ENCODE measurements at places on chromosomes 3 and 15.
A peak's percentile ranks its signal among the peaks of the same experiment; 100 is the strongest.

GRCh38 chr15:80176443-80176842 is 23.6 kb downstream of the FAH start:
- DNase-seq, result no peak

GRCh38 chr15:95044745-95045417 is 813.5 kb downstream of the MCTP2 start:
- DNase-seq, result no peak

DNA sequence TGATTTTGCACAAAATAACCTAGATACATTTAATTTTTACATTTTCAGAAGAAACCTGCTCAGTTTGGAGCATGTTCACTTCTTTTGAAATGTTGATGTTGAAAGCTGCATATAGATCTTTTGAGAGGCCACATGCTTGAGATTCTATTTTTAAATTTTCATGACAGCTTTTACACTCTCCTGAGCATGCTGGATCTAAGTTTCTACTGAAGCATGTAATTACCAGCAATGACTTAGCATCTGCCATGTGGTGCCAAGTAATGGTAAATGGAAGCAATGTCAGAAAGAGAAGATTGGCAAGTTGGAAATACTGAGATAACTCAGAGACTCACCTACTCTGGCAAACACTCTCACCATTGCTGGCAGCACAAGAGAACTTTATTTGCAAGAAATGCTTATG is 310.6 kb downstream of the NSUN3 start:
- no peak for DNase-seq

- no peak for DNase-seq
Observed at GRCh38 chr3:95901948-95902347, 912.4 kb upstream of the EPHA6 start.

- DNase-seq, result no peak
Observed at GRCh38 chr3:170848292-170848917, 21.6 kb downstream of the RPL22L1 start.

DNA sequence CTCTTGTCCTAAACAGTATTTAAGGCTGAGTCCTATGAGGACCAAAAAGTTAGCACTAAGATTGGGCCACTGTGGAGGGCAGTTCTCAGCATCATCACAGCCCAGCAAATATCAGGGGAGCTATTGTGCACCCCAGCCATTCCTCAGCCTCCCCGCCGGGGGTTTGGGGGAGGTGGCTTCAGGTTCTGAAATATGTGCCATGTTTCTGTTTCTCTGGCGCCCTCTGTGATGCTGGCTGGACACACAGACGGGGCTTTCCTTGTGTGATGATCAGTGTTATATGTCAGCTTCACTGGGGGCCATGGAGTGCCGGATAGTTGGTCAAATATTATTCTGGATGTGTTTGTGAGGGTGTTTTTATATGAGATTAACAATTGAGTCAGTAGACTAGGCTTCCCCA is 106.8 kb downstream of the GABRG3 start:
- no peak for DNase-seq

DNA sequence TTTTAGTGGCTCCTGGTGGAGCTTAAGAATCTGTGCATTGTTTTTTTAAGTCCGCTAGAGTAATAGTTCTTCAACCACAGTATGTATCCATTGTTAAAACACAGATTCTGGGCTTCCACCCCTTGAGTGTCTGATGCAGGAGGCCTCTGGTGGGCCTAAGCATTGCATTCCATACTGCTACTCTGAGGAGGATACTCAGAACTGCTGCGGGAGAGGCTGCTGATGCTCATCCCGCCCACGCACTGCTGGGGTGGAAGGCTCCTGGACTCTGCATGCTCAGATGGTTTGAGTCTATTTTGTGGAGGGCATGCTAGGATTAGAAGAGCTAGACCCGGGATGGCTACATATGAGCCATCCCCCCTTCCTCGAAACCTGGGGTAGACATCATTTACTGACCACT is 74.4 kb downstream of the THSD4 start:
- no peak for DNase-seq

- no peak for DNase-seq
Observed at GRCh38 chr3:172080503-172080902, 41.1 kb downstream of the FNDC3B start.

- DNase-seq, result no peak
Observed at GRCh38 chr3:99708207-99708745, 69.9 kb downstream of the COL8A1 start.

GRCh38 chr15:58777107-58777506 is 6.0 kb downstream of the MINDY2 start:
- DNase-seq, result no peak

DNA sequence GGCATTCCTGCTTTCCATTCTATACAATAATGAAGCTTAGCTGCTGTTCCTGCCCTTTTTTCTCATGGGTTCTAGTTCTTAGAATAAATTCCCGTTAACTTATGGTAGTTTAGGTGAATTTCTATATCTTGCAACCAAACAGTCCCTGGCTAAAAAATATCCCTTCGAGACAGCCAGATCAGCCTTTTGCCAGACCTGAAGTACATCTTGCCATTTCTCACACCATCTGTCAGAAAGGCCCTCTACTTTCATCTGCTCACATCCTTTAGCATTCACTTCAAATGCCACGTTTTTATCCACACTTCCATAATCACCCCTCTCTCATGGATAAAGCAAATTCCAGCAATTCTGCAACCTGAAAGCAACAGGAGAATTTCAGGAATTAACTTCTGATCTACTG is 145.4 kb downstream of the GAP43 start:
- no peak for DNase-seq

GRCh38 chr15:80418892-80419537 is 14.8 kb downstream of the ARNT2 start:
- peak; percentile 45 for DNase-seq

DNA sequence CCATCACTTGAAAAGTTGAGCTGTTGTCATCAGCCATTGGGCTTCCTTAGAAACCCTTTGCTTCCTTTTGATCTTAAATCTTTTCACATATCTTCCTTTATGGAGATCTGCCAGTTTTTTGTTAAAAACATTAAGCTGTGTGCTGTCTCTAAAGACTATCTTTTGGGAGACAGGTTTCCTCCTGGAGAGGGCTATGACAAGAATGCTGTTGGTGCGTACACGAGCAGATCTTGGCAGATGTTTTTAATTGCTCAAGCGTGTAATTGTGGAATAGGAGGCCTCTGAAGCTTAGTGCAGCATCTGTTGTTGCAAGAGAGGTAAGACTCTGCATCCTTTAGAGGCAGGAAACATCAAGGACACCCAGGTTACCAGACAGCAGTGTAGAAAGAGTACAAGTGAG is 56.8 kb downstream of the PHLDB2 start:
- no peak for DNase-seq

GRCh38 chr3:174068035-174068434 is 670.5 kb downstream of the NLGN1 start:
- no peak for DNase-seq

DNA sequence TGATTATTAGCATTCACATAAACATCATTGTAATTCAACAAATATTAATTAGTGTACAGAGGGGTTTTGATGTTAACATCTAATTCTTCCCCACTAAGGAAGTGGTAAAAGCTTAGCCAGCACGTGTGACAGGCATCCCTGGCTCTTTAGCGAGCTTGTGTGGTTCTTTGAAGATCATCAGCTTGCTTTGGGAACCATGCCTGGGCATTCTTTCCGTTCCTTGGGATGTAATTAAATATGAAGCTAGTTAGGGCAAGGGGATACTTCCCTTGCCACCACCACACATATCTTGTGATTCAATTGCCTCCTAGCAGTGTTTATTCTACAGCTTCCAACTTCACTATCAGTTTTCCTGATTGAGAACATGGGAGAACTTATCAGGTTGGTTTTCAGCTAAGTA is 246.5 kb downstream of the MYRIP start:
- DNase-seq, result no peak

DNA sequence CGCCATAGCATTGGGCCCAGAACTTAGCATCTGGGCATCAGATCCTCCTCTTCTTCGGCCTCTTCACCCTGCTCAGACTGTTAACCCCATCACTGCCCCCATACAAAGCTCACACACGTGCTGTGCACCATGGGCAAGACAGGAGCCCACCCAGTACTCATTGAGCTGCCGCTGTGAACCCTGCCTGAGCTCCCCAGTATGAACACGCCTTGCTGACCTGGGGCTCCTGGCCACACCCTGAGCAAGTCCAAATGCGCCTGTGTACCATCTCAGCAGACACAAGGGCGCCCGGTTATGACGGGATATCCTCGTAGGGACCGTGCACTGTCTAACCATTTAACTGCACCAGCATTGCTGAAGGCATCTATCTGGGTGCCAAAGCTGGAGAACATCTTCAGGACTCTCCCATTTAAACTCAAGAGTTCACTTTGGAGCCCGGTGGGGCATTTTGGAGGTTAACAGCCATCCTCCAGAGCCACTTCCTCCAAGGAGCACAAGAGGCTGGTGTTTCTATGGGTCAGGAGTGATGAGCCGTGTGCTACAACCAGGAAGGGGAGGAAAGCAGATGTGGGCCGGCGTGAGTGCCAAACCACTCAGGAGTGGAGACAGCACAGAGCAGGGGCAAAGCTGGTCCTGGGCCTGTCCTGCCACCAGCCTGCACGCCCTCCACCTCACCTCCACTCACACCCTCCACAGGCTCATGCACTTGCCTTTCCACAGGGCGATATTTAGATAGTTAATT is 12.1 kb downstream of the PRR23E start:
- no peak for DNase-seq

GRCh38 chr15:41233367-41233771 is 2.3 kb downstream of the CHP1 start:
- no peak for DNase-seq

DNA sequence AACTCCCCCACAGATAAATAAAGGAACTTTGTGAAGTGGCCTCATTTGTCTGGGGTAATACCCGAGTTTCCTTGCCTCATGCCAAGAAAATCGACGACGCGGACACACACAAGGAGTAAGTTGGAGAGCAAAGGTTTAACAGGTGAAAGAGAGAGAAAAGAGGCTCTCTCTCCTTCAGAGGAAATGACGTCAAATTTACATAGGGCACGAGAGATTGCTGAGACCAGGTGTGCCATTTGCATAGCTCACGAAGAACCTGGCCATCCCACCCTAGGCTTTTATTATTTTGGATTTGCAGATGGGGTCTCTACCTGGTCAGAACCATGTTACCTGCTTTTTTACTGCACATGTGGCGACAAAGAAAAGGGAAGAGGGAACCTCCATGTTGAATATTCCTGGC is 49.3 kb upstream of the IGF2BP2 start:
- DNase-seq, result no peak
